Osteocyte (in vitro differentiated cells): ENCODE measurements at places on chromosomes 1 and 21. TPM values are rescaled to one million over a fixed set of nuclear protein-coding genes. Genes with fewer than 3 reads are reported as not detected.

The IL23R gene
- total RNA-seq, result not detected in 2 replicates

DNA sequence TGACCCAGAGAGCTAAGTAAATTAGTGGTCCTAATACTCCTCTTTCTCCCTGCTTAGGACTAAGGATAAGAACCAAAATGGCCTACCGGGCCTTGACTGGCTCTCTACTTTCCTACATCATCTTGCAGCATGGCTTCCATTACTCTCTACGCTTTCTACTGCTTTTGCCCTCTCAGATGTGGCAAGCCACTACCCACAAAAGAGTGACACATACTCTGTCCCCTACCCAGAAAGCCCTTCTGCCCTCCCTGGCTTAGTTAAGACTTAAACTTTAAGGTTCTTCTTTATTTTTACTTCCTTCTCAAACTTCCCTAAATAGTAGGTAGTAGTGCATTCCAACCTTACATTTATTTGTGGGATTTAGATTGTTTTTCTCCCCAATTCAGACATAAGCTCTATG lies 228.1 kb downstream of the TPR start:
- DNase-seq, result no peak

DNA sequence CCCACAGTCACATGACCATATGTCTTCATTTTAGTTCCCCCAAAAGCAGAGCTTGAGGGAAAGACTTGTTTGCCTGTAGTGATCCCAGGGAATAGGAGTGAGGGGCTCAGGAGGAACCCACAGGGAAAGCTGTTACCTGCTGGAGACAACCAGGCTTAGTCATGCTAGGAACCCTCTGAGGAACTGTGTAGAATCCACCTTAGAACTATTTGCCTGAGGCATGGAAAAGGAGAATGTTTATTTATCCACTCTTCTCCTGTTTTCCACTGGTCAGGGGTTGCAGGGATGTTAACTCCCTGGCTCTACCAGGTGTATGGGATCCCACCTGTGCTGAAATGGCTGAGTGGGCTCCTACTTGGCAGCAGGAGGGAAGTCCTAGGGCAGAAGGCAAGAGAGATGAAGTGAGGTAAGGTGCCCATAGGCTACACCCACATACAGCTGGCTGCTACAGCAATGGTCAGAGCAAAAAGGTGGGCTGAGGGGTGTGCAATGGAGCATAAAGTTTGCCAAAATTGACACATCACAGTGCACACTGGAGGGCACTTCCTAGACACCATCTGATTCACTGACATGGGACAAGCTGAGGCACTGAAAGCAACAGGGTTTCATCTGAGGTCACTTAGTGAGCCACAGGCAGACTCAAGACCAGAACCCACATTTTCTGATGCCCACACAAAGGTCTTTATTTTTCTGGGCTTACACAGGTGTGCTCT lies 29.7 kb upstream of the CYP4B1 start:
- no peak for DNase-seq

GRCh38 chr1:65393928-65394327 lies 26.5 kb upstream of the LEPR start:
- DNase-seq, result no peak

GRCh38 chr1:35046730-35047129 lies 15.0 kb upstream of the ZMYM6 start:
- no peak for DNase-seq

- DNase-seq, result peak; percentile 88
These were observed 7.2 kb upstream of the COL6A1 start for GRCh38 chr21:45974073-45975019.

GRCh38 chr1:220575718-220576497 lies 48.0 kb downstream of the MARK1 start:
- DNase-seq, result no peak

DNA sequence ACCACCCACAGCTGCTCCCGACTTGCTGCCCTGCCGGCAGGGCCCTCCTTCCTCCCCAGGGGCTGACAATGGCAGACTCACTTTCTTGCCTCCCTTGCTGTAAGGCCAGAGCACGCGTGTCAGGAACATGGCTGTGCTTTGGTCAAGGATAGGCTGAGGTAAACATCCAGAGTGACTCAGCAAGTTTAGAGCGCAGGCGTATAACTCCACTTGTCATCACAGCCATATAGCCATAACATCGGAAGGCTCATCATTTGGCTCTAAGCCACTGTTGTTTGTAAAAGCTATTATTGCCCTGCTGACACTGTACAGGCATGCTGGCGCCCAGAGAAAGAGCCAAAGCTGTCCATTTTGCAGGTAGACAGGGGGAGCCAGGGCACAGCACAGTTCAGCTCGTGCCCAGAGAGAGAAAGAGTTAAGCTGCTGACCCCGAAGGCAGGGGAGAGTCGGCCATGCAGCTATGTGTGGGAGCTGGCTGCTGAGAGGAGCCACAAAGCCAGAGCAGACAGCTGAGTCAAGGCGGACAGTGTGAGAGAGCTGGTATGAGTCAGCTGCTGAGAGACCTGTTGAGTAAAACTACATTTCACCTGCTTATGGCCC lies 60.6 kb downstream of the GNG4 start:
- DNase-seq, result no peak

The OR10Z1 gene
- not detected in 2 replicates for total RNA-seq

DNA sequence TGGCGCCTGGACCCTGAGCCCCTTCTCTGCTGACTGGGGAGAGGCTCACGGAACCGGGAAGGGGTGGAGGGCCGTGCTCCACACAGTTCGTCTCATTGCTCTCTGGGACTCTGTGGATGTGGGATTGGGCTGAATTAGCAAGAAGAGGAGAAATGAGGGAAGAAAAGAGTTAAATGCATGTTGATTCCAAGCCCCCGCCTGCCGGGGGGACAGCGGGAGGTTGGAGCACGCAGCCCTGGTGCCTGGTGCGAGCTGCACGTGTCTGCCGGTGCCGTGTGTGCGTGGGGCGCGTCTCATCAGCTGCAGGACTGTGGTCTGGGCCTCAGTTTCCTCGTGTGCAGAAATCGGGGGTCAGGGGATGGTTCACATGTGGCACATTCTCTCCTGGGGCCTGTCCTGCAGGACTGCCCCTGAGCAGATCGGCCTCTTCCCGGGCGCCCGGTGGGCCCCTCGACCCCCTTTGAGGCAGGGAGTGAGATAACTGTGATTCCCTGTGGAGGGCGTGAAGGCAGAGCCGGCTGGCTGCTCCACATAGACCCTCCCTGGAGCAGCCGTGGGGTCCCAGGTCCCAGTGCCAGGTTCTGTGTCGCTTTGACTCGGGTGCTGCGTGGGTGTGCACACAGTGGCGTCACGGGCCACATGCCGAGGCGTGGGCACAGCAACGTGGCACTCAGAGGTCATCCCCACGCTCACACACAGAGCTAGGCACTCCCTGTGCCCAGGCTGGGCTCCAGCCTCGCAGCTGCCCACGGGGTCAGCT lies 11.4 kb downstream of the SAMD11 start:
- no peak for DNase-seq

- peak; percentile 32 for DNase-seq
These were observed 19.6 kb upstream of the ZNF648 start for GRCh38 chr1:182080955-182081582.

The ST6GALNAC5 gene
- total RNA-seq, result 2.6 and 3.7 TPM in 2 replicates

- no peak for DNase-seq
These were observed 7.9 kb downstream of the CEPT1 start for GRCh38 chr1:111147948-111148347.

DNA sequence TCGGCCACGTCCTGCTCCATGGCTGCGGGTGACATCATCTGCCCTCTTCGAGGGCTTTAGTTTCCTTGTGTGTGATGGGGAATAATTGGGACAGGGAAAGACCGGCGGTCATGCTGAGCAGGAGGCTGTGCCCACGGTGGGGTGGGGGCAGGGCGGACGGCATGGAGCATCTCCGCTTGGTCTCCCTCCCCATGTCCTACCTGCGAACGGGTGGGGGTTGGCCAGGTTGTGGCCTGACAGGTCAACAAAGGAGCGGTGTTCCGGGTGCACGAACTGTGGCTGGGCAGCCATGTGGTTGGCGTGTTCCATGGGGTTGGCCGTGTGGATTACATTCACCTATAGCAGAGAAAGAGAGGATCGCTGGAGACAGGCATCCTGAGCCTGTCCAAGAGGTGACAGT lies 80.0 kb downstream of the PIK3CD start:
- DNase-seq, result no peak

GRCh38 chr1:151273924-151274466 lies 8.1 kb upstream of the ZNF687 start:
- DNase-seq, result no peak

GRCh38 chr1:1471389-1472052 lies at the start of gene ATAD3B:
Gene ATAD3B (plus strand): TSS chr1:1471765. CDS start chr1:1471885, 120 bp downstream.
- DNase-seq, result peak; percentile 94

The ARHGEF10L gene
- total RNA-seq, result 24.0 and 26.0 TPM in 2 replicates

DNA sequence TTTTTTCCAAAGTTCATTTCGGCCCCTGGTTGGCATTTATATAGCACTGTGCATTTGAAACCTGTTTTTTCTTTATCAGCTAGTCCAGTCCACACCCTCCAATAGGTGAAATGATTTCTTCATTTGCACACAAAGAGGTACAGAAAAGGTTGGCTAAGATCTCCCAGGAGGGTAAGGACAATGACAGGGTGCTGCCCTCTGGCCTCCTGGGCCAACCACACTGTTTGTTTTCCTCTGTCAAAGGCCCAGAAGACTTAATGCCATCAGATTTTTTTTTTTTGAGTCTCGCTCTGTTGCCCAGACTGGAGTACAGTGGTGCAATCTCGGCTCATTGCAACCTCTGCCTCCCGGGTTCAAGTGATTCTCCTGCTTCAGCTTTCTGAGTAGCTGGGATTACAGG lies 70.1 kb upstream of the EFHD2 start:
- DNase-seq, result no peak

GRCh38 chr1:214568328-214568727 lies 16.9 kb upstream of the PTPN14 start:
- no peak for DNase-seq

GRCh38 chr21:39281207-39281606 lies 32.2 kb downstream of the BRWD1 start:
- DNase-seq, result no peak

DNA sequence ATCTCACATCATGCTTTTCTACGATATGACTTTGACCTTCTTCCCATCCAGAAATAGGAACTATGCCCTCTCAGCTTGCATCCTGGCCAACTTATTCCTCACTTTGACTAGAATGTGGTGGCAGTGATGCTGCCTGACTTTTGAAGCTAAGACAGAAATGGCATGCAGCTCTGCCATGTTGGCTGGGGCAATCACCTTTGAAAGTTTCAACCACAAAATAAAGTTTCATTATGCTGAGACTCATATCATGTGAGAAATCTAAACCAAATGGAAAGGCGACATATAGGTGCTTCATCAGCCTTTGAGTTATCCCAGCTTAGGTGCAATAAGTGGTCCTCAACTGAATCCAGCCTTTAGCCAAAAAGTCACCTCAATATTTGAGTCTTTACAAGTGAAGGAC lies 370.0 kb upstream of the CHRM3 start:
- DNase-seq, result no peak

GRCh38 chr1:25355841-25356395 lies 17.8 kb downstream of the TMEM50A start:
- DNase-seq, result no peak

The ELF3 gene
- 0.26 and 0.56 TPM in 2 replicates for total RNA-seq

GRCh38 chr1:77683160-77684148 lies 996 bp upstream of the ZZZ3 start:
- peak; percentile 98 for DNase-seq

- DNase-seq, result no peak
These were observed 8.3 kb downstream of the DNAI4 start for GRCh38 chr1:66916320-66916719.

DNA sequence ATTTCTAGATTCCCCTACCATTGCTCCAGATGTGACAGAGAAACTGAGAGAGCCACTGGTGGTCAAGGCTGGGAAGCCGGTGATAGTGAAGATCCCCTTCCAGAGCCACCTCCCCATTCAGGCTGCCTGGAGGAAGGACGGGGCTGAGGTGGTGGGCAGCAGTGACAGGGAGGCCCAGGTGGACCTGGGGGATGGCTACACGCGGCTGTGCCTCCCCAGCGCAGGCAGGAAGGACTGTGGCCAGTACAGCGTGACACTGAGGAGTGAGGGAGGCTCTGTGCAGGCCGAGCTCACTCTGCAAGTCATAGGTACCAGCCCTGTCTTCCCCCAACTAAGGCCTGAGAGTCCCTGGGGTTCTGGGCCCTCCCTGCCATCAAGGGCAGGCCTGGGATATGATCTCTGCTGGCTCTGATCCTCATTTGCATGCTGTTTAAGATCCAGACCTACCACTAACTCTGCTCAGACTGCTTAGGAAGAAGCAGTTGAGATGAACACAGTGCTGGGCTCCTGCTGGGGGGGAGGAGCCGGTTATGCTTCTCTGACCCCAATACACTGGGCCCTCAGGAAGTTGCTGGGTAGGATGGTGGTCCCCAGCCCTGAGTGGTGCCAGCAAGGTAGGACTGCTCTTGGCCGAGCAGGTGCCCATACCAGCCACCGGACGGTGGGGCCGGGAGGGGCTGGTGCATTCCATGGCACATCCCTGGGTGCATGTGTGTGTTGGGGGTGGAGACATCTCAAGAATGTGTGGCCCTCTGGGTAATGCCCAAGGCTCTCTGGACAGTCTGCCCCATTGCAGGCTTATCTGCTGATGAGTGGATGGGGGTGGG lies 25.1 kb downstream of the IGFN1 start:
- DNase-seq, result peak; percentile 73

DNA sequence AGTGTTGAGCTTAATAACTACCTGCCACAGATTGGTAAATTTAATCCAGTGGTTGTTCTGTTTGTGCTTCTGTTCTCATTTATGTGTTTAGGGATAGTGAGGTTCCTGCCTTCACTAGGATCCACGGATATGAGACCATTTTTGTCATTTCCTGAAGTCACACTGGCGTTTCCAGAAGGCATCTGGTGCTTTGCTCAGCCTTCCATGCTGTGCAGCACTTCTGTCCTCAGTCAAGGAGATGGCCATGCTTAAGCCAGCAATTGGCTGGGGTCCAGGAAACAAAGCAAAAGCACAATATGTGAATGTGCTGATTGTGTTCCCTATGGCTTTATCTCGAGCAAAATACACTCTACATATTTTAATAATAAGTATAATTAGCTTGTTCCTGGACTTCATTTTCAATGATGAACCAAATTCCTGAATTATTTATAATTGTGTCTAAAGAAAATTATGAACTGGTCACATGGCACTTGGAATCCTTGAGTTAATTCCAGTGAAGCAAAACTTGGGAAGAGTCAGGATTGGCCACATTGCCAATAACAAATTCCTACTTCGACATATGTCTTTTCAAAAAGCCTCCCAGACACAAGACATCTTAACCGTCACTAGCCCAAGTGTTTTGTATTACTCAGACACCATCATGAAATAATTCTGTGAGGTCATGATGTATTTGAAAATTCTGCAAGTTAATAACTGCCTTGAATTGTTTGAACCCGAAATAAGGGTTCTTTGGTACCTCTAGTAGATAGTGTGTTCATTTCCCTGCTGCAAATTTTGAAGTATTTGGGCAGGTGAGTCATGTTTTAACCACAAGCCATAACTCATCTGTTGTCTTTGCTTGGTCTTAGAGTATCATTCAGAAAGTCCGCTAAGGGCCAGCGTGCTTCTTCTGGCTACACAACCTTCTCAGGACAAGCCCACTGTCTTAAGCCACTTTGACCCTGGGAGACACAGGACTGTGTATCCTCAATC lies 412.4 kb downstream of the DISC1 start:
- DNase-seq, result no peak

- DNase-seq, result no peak
These were observed 16.2 kb downstream of the CD247 start for GRCh38 chr1:167502192-167502551.
